ENCODE measurements at places on chromosomes 7 and 10. TPM values are rescaled to one million over a fixed set of nuclear protein-coding genes. Genes with fewer than 3 reads are reported as not detected.

Gene PBLD
- 3.6 TPM for total RNA-seq

DNA sequence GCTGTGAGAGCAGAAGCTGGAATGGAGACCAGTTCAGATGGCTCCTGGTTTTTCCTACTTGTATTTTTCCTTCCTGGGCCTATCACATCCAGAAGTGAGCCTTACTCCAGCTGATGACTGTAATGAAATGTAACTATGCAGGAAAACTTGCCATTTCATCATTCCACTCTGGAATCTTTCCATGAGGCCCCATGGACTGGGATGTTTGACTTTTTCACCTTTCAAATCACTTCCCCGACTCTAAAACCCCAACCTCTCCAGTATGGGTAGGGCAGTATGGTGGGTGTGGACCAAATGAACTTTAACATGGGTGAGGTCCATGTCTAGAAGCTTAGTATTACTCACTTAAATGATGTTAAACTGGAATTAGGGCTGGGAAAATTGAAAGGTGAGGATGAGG lies 40.3 kb upstream of the DLD start:
- DNase-seq, result no peak
- H3K4me3 ChIP-seq, result no peak overlapping the region
- H3K36me3 ChIP-seq, result no peaks in the 10 kb centered on the region
- H3K27ac ChIP-seq, result no peak overlapping the region
- peaks cover 9% of the 10 kb centered on the region for H3K27me3 ChIP-seq

DNA sequence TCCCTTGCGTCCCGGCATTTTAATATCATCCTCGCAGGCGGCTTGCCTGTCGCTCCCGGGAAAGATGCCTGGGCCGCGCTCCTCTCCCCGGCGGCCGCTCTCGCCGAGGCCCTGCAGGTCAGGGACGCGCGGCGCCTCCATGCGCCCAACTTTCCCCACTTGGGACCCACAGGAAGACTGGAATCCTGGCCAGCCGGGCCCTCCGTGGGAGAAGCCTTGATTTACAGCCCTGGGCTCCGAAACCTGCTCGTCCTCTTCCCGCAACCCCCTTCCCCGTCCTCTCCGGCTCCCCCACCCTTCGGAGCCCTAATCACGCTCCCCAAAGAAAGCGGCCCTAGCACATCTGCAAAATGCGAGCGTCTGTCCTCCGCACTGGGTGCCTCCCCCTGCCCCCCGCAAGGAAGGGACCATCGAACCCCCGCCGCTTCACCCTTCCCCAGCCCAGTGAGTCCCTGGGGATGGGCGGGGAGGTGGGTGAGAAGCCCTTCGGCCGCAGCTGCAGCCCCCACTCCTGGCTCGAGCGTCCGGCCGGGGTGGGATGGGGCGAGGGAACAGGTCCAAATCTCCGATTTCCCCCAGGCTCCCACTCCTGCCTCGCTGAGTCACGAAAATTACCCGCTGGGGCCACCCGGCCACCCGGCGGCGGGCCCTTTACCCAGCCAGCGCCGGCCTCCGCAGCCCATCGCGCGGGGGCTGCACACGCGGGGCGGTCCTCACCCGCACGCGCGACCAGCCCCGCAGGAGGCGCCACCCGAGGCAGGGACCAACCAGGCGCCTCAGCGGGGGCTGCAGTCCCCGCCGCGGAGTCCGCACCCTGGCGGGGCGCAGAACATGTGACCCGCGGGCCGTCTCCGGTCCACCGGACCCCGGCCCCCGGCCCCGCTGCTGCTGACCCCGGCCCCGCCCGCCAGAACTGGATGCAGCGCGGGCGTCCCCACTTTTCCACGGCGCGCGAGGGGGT lies 695 bp downstream of the HSPA12A start:
- no peak for DNase-seq
- peaks cover 7% of the 10 kb centered on the region for H3K4me1 ChIP-seq
- no peaks in the 10 kb centered on the region for H3K36me3 ChIP-seq
- H3K27ac ChIP-seq, result no peak overlapping the region
- H3K4me3 ChIP-seq, result no peak overlapping the region

Gene CYP26C1
- total RNA-seq, result 2.0 TPM

- H3K27ac ChIP-seq, result no peak overlapping the region
- no peaks in the 10 kb centered on the region for H3K4me1 ChIP-seq
- peaks cover 5% of the 10 kb centered on the region for H3K27me3 ChIP-seq
- no peak for DNase-seq
- no peak overlapping the region for H3K4me3 ChIP-seq
- H3K36me3 ChIP-seq, result no peaks in the 10 kb centered on the region
These were observed 282.2 kb downstream of the PHTF2 start for GRCh38 chr7:78080811-78081210.

GRCh38 chr10:34702982-34703381 lies 112.1 kb downstream of the PARD3 start:
- no peak overlapping the region for H3K27ac ChIP-seq
- H3K27me3 ChIP-seq, result no peaks in the 10 kb centered on the region
- H3K4me3 ChIP-seq, result no peak overlapping the region
- H3K36me3 ChIP-seq, result no peaks in the 10 kb centered on the region

Gene IL2RA
- total RNA-seq, result not detected

Gene TMEM130
- not detected for total RNA-seq

Gene KLLN
- total RNA-seq, result 0.31 TPM

- H3K36me3 ChIP-seq, result no peaks in the 10 kb centered on the region
- no peak for DNase-seq
- H3K4me3 ChIP-seq, result no peak overlapping the region
- no peaks in the 10 kb centered on the region for H3K4me1 ChIP-seq
- no peaks in the 10 kb centered on the region for H3K27me3 ChIP-seq
- H3K27ac ChIP-seq, result no peak overlapping the region
These were observed 283.8 kb upstream of the C7orf33 start for GRCh38 chr7:148306759-148307158.

All from endothelial cell of umbilical vein (primary cell).